Activated CD4-positive, alpha-beta memory T cell treated with anti-CD3 and anti-CD28 coated beads for 36 hours (primary cell): ENCODE measurements at places on chromosomes 2 and 18.

DNA sequence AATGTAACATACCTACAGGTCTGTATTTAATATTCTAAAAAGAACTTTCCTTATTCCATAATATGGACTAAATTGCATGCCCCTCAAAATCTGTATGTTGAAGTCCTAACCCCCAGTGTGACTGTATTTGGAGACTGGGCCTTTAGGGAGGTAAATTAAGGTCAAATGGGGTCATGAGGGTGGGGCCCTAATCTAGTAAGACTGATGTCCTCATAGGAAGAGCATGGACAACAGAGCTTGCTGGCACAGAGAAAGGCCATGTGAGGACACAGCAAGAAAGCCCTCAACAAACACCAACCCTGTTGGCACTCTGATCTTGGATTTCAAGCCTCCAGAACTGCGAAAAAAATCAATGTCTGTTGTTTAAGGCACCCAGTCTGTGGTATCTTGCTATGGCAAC lies 18.6 kb downstream of the SF3B1 start:
- no peak overlapping the region for H3K4me3 ChIP-seq
- H3K27ac ChIP-seq, result no peak overlapping the region
- peaks cover 10% of the 10 kb centered on the region for H3K4me1 ChIP-seq

GRCh38 chr18:2825613-2826175 lies 21.1 kb upstream of the EMILIN2 start:
- no peak overlapping the region for H3K4me3 ChIP-seq
- no peak for DNase-seq
- no peak overlapping the region for H3K27ac ChIP-seq
- H3K36me3 ChIP-seq, result no peaks in the 10 kb centered on the region
- H3K4me1 ChIP-seq, result no peaks in the 10 kb centered on the region
- H3K27me3 ChIP-seq, result no peaks in the 10 kb centered on the region

DNA sequence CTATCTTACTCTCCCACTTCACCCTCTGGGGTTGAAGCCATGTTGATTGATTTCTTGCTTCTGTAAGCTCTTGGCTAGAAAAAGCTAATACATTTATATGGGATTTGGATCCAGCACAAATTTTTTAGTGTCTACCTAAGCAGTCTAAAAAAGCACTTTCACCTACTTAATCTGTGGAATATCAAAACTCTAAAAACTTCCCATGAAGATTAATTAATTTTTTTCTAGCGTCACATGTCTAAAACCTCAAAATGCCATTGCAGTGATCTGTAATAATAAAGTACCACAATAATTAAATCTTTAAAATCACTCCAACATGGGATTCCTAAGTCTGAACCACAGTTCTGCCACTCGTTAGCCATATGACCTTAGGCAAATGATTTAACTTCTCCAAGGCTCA lies 180.1 kb downstream of the EN1 start:
- no peak for DNase-seq
- H3K27ac ChIP-seq, result no peak overlapping the region
- peaks cover 2% of the 10 kb centered on the region for H3K27me3 ChIP-seq
- no peaks in the 10 kb centered on the region for H3K36me3 ChIP-seq
- H3K4me1 ChIP-seq, result no peaks in the 10 kb centered on the region

DNA sequence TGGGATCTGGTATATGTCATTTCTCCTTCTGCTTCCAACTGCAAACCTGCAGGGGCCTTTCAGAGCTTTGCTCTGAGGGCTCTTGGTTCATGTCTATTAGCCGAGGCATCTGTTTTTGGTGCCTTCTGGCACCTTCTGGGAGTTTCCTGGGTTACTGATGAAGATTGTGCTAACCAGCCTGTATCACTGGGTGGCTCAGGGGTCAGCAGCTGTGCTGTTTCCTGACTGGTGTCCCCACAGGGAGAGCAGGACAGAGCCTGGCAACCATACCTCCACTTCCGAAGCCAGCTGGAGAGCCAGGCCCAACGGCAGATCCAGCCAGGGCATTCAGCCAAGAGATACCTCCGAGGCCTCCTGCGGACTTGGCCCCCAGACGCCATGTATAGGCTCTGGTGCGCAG lies 17.5 kb downstream of the KIAA2012 start:
- H3K4me1 ChIP-seq, result no peaks in the 10 kb centered on the region
- DNase-seq, result no peak
- H3K27me3 ChIP-seq, result peaks cover 5% of the 10 kb centered on the region
- H3K27ac ChIP-seq, result no peak overlapping the region
- no peak overlapping the region for H3K4me3 ChIP-seq

DNA sequence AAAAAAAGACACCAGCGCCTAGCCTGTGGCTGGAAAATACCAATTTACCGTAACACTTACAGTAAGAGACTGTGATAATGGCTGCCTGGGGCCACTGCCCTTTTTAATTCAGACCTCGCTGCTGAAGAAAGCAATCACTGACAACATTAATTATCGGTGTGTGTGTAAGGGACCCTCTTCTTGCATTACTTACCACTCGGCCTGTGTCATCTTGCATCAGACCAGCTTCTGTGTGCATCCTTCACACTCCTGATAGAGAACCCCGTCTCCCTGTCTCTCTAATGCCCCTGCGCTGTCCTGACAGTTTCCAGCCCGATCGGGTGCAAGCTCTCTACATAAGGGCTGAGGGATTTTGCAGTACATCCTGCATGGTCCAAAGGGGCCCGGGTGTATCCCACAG lies 124.4 kb downstream of the ZNF516 start:
- H3K27me3 ChIP-seq, result peaks cover 3% of the 10 kb centered on the region
- no peak overlapping the region for H3K27ac ChIP-seq
- no peak for DNase-seq
- no peak overlapping the region for H3K4me3 ChIP-seq
- H3K4me1 ChIP-seq, result peaks cover 33% of the 10 kb centered on the region
- no peaks in the 10 kb centered on the region for H3K36me3 ChIP-seq

DNA sequence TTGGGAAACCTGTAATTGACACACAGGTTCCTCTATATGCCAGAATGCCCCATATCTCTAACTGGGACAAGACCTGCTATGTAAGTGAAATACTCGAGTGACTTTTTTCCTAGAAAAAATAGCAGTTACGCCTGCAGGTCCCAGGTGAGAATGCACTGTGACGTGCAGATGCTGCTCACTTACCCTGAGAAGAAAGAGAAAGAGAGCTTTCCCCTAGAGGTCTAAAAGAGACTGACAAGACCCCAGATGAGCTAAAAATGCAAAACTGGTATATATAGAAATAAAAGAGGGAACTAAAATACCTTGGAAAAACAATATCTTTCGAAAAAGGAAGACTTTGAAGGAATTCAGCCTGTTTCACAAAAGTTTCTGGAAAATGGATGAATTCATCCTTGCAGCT lies 383.0 kb upstream of the DCC start:
- no peak for DNase-seq
- no peak overlapping the region for H3K4me3 ChIP-seq
- H3K4me1 ChIP-seq, result no peaks in the 10 kb centered on the region

- H3K27ac ChIP-seq, result no peak overlapping the region
- no peaks in the 10 kb centered on the region for H3K36me3 ChIP-seq
- no peaks in the 10 kb centered on the region for H3K27me3 ChIP-seq
- DNase-seq, result no peak
- H3K4me1 ChIP-seq, result no peaks in the 10 kb centered on the region
Measured at GRCh38 chr2:121890041-121890440, 134.6 kb downstream of the TSN start.

- H3K27me3 ChIP-seq, result no peaks in the 10 kb centered on the region
- peaks cover 15% of the 10 kb centered on the region for H3K36me3 ChIP-seq
- DNase-seq, result no peak
- no peaks in the 10 kb centered on the region for H3K4me1 ChIP-seq
- no peak overlapping the region for H3K4me3 ChIP-seq
Measured at GRCh38 chr2:3476321-3476984, 42.9 kb downstream of the ADI1 start.

DNA sequence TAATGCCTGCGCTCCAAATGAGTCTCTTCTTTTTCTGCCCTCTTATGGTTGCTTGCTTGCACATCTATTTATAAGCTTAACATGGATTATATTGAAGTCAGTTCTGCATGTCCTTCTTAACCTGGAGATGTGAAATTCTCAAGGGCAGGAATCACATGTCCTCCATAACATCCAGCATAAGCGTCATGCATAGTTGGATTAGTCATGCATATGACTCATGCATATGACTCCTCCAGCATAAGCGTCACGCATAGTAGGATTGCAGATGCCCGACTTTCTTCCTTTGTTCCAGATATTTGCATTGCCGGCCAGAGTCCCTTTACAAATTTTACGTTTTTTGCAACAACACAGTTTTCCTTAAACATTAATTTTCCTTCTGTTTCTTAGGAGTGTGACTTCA lies 308.6 kb downstream of the TGIF1 start:
- no peaks in the 10 kb centered on the region for H3K36me3 ChIP-seq
- no peaks in the 10 kb centered on the region for H3K27me3 ChIP-seq
- no peaks in the 10 kb centered on the region for H3K4me1 ChIP-seq
- H3K4me3 ChIP-seq, result no peak overlapping the region
- no peak overlapping the region for H3K27ac ChIP-seq
- no peak for DNase-seq

DNA sequence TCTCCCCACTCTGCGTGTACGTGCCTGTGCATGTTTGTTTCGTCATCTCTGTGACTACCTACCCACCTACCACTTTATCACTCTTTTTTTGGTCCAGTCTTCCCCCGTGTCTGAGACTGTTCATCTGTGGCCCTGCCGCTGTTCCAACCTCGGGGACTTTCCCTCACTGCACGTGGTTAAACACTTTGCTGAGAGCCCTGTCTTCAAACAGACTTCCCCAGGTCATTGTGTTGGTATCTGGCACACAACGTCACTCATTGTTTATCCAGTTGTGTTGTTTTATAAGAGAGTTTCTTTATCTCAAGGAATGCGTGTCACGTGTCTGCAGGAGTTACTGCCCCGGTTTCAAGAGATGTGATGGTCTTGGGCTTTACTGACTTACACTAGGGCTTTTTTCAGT lies 262.0 kb upstream of the RASGRP3 start:
- H3K27ac ChIP-seq, result no peak overlapping the region
- H3K36me3 ChIP-seq, result no peaks in the 10 kb centered on the region
- H3K27me3 ChIP-seq, result peaks cover 3% of the 10 kb centered on the region
- no peak overlapping the region for H3K4me3 ChIP-seq
- DNase-seq, result no peak
